ENCODE measurements at places on chromosomes 11 and 22. TPM values are rescaled to one million over a fixed set of nuclear protein-coding genes. Genes with fewer than 3 reads are reported as not detected.
A peak's percentile ranks its signal among the peaks of the same experiment; 100 is the strongest.

The ANGPTL5 gene
- 1.4 TPM for total RNA-seq

The DGCR2 gene
- total RNA-seq, result 30.4 TPM

The ST14 gene
- total RNA-seq, result 2.9 TPM

The KCNC1 gene
- total RNA-seq, result not detected

The MPZL2 gene
- total RNA-seq, result 11.6 TPM

The RASD2 gene
- total RNA-seq, result 4.0 TPM

The PTH gene
- total RNA-seq, result not detected

The ART1 gene
- not detected for total RNA-seq

The OR51B4 gene
- not detected for total RNA-seq

DNA sequence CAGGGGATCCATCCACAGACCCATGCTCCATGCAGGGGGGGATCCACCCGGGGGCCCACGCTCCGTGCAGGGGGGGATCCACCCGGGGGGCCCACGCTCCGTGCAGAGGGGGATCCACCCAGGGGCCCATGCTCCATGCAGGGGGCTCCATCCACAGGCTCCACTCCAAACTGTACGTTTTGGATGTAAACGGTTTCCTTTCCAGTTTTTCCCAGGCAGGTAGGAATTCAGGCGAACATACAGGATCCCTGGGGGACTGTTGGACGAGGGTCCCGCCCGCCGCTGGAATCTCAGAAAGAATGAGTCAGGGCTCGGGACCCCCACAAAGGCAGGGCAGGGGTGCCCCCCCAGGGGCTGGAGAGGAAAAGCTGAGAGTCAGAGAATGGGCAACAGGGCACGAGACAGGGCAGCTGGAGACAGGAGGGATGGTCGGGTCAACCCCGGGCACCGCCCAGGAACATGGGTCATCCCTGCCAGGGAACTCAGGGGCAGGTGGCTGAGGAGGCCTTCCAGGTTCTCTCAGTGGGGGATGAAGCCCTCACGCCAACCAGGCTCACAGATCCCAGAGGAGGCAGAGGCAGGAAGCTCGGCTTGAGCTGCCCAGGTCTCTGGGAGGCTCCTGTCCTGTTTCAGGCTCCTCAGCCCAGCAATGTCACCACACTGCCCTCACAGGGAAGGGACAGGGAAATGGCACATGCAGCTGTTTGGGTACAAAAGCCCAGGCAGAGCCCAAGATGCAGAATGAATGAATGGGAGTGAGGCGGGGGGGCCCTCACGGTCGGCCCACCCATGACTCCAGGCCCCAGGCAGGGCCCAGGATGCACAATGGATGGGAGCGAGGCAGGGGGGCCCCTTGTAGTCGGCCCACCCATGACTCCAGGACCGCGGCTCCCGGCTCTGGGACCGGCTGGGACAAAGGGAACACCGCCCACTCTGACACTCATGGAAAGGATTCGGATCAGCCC, 200.2 kb downstream of the BRD1 start:
- no peak for DNase-seq

DNA sequence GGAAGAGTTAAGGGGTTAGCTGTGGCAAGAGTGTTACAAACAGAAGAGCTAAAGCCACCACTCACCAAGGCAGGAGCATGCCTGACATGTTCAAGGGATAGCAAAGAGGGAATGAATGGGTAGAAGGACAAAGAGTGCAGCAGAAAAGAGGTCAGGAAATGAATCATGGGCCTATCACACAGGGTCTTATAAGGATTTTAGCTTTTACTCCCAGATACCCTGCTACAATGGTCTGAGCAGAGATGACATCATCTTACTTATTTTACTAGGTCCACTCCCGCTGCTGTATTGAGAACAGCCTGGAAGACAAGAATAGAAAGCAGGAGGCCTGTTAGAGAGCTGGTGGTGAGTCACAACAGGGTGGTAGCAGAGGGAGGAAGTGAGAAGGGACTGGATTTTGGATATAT, 9.8 kb downstream of the TRAF6 start:
- DNase-seq, result no peak

DNA sequence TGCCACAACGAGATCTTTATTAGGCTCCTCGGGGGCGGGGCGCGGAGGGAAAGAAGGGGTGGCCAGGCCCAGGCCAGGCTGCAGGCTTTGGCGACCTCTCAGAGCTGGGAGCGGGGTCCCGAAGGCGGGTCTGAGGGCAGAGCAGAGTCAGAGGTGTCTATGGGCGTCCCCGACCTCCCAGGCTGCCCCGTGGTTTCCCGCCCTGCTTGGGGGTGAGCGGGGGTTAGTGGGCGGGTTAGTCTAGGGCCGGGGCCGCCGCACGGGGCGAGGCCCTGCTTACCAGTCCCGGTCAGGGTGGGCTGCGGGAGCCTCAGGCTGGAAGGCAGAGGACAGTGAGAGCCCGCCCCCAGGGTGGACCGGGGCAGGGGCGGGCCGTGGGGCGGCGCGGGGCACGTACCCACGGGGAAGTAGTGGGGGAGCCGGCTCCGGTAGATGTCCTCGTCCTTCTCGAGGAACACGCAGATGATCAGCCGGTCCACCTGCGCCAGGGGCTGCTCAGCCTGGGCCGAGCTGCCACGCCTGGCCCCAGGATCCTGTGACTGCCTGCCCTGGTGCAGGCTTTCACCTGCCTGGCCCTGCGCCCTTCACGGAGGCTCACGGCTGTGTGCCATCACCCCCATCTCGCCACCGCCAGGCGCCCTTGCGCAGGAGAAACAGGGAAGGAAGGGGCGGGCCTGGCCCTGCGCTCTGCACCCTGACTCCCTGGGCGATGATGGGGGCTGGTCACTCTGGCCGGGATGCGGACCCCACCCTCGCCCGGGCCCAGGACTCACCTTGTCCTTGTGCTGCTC, 12.5 kb downstream of the OTUB1 start:
- no peak for DNase-seq

GRCh38 chr11:72759468-72759985, 7.3 kb upstream of the ARAP1 start:
- no peak for DNase-seq

DNA sequence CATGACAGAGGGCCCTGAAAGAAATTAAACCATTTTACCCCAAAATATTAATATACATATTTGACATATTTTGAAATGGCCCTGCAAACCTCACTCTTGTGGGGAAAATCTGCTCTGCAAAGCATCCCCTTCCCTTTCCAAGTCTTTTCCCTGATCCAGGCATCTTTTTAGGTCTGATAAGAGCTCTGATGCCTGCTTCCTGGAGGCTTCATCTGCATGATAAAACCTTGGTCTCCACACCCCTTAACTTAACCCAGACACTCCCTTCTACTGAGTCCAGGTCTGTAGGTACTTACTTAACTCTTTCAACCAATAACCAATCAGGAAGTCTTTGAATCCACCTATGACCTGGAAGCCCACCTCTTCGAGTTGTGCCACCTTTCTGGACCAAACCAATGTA, 1.8 kb upstream of the LGALS12 start:
- no peak for DNase-seq

GRCh38 chr11:96052921-96053651, 129.2 kb upstream of the MTMR2 start:
- no peak for DNase-seq

DNA sequence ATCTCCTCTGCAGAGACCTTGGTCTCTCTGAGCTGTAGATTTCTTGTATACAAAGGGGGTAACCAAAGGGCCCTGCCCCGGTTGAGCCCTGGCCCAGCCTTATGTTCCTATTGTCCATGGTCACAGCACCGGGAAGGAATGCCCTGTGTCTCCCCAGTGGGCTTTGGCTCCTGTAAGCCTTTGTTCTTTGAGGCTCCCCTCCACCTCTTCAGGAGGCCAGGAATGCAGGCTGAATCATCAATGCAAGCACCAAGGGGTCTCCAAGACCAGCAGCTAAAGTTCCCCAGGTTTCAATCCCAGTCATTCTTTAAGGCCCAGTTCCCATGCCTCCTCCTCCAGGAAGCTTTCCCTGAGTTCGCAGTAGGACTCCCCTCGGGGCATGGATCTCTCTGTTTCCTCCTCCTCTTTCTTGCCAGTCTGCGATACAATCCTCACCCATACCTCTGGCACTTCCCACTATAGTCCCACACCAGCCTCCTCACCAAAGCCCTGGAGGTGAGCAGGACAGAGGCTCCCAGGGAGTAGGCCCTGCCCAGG, 29.2 kb upstream of the KLHL35 start:
- no peak for DNase-seq

DNA sequence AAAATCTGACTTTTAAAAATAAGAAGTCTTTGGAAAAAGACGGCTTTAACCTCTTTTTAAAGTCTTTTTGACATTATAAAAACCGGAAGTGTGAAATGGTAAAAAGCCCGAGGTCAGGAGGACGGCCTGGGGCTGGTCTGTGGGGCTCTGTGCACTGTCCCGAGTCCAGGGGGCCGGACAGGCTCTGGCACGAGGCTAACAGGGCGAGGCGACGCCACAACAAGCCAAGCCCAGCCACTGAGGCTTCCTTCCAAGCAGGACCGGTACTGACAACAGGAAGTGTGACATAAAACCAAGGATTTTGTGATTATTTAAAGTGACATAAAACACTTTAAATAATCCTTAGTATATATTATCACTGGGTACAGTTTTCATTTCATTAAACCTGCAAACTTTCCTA, 39.2 kb downstream of the BRD1 start:
- DNase-seq, result peak; percentile 82

- peak; percentile 75 for DNase-seq
These were observed 528 bp upstream of the ARRB1 start for GRCh38 chr11:75351791-75352587.

- DNase-seq, result no peak
These were observed 28.3 kb downstream of the MUC6 start for GRCh38 chr11:1008001-1008802.

DNA sequence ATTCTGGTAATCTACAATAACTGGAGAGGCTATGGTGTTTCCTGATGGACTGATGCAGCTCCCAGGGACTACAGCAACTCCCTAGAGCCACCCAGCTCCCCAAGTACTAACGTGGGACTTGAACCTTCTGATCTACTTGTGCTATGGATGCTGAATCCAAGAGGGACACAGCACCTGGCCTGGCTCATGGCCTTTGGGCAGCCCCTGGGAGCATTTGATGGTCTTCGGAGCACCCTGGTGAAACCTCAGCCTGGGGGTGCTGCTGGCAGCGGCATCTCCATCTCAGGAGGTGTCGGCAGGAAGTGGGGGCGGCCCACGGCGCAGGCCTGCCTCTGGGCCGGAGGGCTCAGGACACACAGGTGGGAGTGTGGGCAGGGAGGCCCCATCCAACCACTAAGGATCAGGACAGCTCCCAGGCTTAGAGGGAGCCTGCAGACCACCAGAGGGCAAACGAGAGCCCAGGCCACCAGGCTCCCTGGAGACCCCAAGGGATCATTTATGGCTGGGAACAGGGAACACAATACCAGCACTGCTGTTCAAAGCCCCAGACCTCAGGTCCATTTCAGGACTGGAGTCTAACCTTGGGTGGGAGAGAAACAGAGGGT, 8.7 kb downstream of the EHD1 start:
- no peak for DNase-seq

DNA sequence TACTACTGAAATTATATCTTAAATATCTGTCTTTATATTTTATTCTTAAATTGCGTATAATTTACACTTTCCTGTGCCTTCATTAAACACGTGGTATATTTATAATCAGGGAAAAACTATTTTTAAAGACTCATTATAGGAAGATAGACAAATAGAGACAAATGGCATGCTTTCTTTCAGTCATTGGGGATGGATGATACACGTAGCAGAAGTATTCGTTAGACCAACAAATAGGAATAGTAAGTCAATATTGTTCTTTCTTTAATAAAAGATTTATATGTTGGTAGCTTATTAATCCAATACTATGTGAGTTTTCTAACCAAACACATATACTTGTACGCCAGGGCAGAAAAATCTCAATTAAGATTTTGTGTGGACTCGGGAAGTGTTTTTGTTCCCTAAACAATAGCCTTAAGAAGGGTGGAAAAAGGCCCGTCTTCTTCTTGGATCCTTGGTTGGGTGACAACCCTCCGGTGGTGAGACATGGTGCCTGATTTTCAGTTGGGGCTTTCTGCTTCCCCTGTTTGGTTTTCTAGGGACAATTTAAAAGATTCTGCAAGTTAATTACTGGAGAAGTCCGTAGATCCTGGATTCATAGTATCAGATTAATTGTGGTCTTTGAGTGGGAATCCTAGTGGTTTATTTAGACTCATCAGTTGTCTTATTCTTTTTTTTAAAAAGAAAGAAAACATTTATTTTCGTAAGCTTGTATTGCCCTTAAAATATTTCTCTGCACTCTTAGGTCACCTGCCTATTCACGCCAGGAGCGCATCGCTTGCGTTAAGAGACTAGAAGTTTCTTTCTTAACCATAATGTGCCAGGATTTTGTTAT, 83.5 kb upstream of the WNT7B start:
- DNase-seq, result no peak

GRCh38 chr11:1727096-1727690, 23.2 kb downstream of the IFITM10 start:
- DNase-seq, result no peak

GRCh38 chr22:50479721-50480120, 1.6 kb upstream of the ADM2 start:
- no peak for DNase-seq

DNA sequence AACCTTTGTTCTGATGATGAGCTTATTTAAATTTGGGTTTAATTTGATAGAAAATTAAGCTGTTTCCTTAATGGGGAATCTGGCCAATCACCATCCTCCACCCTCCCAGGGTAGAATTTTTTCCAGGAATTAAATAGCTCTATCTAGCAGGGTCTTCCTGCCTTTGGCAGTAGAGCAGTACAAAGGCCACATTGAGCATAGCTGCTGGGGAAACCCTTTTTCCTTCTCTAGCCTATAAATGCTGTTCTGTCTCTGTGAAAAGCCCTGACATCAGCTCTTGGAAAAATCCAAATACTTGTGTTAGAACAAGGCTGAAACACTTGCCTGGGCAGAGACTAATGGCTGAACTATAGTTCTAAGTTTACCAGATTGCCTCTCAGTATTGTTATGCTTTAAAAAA, 55.1 kb downstream of the ARHGEF12 start:
- DNase-seq, result no peak

DNA sequence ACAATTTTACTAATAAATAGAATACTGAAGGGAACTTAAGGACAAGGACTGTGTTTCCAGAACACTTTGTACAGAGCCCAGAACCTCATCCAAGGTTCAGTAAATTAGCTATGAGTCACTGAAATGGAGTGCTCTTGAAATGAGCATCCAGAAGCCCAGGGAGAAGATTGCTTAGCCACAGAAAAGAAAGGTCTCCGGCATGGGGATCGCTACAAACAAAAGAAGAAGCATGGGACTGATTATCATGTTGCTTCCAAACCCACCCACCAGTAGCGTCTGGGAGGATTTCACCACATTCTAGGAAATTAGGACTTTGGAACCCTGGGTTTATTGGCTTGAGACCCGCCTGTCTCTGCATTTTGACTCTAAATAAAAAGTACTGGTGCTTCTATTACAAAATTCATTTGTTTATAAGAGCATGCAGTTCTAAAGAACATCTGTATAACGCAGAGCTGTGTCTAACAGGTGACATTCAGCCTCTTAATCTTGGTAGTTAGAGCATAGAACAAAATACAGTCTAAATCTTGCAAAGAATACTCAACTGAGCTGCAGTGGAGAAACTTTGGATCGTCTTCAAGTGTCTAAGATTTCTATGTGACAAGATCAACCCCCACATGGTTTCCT, 35.9 kb upstream of the SESN3 start:
- DNase-seq, result no peak

- DNase-seq, result no peak
These were observed 5.4 kb downstream of the UFD1 start for GRCh38 chr22:19473578-19473977.

All from left cardiac atrium (tissue), 4 donors.